ENCODE measurements at places on chromosomes 2 and 18.

GRCh38 chr18:59478591-59478990, 119.5 kb upstream of the LMAN1 start:
- DNase-seq: no peak

DNA sequence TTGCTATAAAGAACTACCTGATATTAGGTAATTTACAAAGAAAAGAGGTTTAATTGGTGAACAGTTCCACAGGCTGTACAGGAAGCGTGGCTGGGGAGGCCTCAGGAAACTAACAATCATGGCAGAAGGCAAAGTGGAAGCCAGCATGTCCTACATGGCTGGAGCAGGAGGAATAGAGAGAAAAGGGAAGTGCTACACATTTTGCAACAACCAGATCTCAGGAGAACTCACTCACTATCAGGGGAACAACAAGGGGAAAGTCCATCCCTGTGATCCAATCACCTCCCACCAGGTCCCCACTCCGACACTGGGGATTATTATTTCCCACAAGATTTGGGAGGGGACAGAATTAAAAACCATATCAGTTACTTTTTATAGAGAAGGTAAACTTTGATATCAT, 273.5 kb upstream of the MMADHC start:
- no peak for DNase-seq

DNA sequence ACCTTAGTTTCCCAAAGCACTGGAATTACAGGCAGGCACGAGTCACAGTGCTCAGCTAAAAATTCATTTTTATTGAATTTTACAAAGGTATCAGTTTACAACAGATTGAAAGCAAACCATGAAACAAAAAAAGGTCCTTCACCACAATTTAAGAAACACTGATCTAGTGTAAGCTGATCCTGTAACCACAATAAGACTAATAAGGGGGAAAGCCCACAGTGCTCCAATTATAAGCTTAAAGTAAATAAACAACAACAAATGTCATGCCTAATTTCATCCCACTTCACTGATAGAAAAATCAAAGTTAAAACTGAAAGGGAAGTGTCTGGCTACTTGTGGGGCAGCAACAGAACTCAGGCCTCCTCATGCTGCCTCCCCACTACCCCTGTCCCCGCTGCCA, 49.2 kb downstream of the ICA1L start:
- no peak for DNase-seq

DNA sequence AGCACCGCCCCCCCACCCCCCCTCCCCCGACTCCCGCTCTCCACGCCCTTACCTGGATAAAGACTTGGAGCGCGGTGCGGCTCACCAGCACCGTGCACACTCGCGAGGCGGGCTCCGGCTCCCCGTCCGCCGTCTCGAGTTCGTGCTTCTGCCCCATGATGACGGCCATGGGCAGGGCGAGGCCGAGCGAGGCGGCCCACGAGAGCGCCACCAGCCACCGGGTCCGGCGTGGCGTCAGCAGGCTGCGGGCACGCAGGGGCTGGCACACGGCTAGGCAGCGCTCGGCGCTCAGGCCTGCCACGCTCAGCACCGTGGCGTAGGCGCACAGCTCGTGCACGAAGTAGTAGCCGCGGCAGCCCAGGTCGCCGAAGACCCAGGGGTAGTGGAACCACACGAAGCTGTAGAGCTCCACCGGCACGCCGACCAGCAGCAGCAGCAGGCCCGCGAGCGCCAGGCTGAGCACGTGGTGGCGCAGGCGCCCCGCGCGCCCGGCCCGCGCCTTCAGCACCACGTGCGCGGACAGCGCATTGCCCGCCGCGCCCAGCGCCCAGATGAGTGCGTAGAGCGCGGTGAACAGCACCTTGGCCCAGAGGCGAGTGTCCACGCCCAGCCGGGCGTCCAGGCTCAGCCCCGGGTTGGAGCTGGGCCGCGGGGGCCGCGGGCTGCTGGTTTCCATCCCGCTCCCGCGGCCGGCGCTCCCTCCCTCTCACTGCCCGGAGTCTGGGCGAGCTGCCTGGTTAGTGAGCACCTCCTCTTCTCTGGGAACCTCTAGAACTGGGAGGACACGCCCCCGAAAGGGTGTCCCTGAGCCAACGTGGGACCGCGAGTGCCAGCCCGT, at the start of gene NTSR2:
NTSR2 (minus strand) TSS at position 742 of the 838 bp plus-strand sequence; CDS start at position 676, 66 bp downstream.
- DNase-seq: no peak

GRCh38 chr2:202400941-202401340, 24.8 kb downstream of the BMPR2 start:
- no peak for DNase-seq

- no peak for DNase-seq
Measured at GRCh38 chr2:241219030-241219382, 30.5 kb downstream of the ANO7 start.

DNA sequence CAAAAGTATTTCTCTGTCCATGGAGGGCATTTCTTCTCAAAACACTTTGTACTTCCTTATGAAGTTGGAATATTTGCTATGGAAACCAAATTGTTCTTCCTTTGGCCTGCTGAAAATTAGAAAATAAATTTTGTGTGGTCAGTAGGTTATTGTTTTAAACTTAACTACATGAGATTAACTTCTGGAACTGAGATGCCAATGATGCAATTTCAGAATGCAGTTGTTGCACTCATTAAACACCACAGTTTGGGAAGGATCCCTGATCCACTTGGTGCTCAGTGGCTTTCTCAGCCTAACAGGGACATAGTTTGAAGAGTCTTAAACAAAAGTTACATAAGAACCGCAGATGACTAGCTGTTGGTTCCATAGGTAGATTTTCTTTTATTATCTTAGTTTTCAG, 23.3 kb upstream of the IL1R1 start:
- DNase-seq: no peak

GRCh38 chr18:10285283-10285640, 169.2 kb upstream of the APCDD1 start:
- no peak for DNase-seq

DNA sequence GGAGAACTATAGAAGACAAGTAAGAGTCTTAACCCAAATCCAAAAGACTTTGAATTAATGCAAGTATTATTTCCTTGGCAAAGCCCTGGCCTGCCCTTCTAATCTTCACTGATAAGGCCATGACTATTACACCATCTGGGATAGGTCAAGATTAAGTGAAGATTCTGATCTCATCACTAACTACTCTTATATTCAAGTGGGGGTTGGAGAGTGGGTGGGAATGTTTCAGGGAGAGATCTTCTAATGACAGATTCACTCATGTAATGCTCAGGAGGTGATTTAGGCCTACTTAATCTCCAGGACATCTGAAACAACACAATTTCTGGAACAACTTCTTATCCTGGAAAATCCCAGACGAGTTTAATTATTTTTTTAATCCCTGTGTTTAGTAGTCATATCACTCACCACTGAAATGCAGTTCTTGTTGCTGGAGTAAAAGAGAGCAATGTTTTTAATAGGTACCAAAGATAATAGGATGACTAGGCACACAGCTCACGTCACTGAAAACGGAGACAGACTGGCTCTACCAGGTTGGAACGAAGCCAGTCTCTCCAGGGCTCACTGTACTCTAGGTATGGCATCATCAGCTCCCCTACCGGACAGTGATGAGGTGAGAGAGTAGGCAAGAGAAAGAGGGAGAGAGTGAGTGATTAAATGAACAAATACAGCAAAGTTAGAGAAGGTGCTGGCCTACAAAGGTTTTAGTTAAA, 133.1 kb downstream of the NCKAP5 start:
- DNase-seq: no peak

GRCh38 chr2:173290046-173290445, 64.6 kb upstream of the CDCA7 start:
- DNase-seq: no peak

GRCh38 chr2:178845566-178846457, 38.6 kb upstream of the TTN start:
- no peak for DNase-seq

DNA sequence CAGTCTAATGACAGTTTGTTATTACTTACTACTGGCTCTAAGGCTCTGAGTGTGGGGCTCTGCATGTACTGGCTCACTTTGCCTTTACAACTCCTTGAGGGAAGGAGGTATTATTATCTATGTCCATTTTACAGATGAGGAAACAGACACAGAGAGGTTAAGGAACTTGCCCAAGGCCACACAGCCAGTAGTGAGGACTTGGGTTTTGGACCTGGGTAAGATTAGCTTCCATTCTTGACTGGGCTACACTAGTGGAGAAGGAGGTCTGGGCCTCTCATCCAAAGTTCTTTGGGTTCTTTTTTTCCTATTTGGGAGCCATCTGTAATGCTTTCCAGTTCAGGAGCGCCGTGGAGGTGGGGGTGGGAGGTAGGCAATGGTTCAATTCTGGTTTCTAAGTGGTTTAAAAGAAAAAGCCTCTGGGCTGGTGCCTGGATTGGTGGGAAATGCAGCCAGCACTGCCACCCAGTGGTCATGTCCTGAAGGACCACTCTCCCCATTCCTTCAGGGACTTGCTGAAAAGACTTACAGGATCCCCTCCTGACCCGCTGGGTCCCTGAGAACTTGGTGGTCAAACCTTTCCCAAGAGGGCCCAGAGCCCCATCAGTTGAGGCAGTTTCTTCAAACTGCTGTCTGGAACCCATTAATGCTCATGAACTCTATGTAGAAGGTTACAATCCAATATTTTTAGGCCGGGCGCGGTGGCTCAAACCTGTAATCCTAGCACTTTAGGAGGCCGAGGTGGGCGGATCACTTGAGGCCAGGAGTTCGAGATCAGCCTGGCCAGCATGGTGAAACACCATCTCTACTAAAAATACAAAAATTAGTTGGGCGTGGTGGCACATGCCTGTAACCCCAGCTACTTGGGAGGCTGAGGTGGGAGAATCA, 38.6 kb upstream of the NOTO start:
- DNase-seq: peak; percentile 46

GRCh38 chr2:152693033-152693432, 24.2 kb downstream of the PRPF40A start:
- DNase-seq: no peak

DNA sequence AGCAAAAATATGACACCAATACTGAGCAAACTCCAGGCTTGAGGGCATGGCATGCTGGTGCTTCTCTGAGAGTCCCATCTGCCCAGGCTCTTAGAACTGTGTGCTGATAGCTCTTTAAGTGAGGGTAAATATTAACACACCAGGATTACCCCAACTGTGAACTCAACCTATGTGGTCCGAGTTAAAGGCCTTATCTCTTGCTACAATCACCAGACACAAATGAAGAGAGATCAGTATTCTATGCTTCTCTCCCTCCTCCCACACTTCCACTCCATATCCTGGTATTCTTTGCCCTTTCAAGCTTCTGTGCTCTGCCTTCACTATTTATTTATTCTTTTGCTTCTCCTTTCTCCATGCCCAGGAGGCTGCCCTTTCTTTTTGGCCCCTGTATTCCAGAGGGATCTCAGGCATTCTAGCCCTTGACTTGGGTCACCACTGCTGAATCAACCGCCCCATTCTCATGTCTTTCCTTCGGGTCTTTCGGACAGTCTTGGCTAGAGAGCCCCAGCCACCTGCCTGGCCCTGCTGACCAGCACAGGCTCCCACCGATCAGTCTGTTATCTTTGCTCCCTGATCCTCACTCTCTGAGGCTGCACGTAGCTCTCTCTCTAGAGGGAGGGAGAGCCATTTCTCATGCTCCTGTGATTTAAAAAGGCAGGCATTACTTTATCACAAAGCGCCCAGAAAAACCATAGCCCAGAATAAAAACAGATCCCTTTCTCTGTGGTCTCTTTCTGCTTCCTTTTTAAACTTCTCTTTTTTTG, 17.2 kb upstream of the HK2 start:
- DNase-seq: no peak

DNA sequence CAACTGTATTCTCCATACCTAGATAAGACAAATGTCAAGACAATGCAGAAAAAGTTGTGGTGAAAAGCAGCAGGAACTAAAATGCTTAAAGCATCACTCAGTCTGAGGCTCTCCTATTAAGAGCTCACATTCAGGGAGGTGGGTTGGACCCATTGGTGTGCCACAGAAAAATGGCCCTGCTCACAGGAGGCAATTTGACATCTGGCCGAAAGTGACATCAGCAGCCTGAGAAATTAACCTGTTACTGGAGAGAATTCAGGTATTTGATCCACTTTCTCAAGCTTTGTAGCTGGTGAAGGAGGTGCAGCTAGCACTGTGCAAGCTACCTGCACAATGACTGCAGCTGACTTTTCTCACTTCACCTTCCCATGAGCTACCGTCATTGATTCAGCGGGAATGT, 86.0 kb downstream of the TMEM247 start:
- no peak for DNase-seq

GRCh38 chr2:110881908-110882307, 149.5 kb downstream of the ACOXL start:
- DNase-seq: no peak

GRCh38 chr2:24024996-24025663, 15.2 kb downstream of the MFSD2B start:
- DNase-seq: no peak

DNA sequence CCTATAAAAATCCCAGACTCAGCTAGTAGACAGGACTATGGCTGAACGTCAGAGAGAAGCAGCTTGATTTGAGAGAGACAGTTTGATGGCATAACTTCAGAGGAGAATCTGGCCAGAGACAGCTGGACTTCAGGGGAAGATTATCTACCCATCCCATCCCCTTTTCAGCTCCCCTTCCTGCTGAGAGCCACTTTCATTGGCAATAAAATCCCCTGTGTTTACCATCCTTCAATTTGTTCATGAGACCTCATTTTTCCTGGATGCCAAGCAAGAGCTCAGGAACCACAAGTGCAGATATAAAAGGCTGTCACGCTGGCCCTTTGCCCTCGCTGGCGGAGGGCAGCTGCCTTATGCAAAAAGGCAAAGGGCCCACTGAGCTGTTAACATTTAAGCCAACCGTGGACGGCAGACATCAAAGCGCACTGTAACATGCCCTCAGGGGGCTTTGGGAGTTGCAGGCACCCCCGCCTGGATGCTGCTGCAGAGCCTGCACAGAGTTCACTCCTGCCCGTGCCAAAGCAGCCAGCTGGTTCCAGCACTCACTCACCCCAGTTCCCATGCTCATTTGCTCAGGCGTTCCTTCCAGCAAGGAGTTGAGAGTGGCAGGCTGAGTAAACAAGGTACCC, 164.3 kb upstream of the PGAP1 start:
- no peak for DNase-seq

DNA sequence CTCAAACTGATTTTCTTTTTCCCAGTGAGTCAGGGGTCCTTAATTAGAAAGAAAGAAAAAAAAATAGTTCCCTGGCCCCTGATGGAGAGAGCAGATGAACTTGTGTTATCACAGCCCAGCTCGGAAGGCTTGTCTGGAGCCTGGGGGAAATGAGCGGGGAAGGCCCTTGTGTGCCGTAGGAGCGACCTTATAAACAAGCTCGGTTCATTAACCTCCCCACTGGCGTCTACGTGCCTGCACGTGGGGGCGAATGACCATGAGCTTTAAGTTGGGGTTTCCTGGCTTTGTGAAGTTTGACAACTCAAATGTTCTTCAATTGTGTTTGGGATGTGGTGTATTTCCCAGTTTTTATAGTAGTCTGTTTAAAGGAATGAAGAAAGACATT, 69.5 kb downstream of the EPAS1 start:
- no peak for DNase-seq

GRCh38 chr2:26679867-26680266, 12.7 kb upstream of the KCNK3 start:
- DNase-seq: no peak

- DNase-seq: no peak
Measured at GRCh38 chr2:139967665-139968064, 1187.5 kb upstream of the NXPH2 start.

- DNase-seq: no peak
Measured at GRCh38 chr2:225948903-225949302, 549.4 kb downstream of the NYAP2 start.
